GM19239 (cell line): ENCODE measurements at places on chromosomes 12 and 14.
A peak's percentile ranks its signal among the peaks of the same experiment; 100 is the strongest.

DNA sequence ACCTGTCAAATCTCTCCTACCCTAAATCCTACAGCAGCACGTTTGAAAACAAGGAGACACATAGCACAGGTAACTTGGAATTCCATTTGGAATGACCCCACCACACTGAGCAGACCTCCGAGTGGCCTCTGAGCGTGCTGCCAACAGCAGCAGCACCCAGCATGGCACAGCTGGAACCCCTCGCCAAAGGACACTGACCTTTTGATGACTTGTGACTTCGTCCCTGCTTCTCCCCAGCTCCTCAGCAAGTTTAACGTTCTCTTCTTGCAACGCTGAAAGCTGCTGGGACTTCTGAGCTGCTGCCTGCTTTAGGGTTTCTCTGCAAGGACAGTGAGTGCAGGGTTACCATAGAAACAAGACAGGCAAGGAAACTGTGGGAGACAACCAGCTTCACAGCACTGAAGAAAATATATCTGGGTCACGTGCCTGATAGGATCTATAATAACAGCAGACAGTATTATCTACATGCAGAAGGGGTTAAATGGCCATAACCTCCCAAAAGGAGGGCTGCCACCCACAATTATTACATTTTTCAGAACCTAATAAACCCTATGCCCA is 43.3 kb upstream of the VPS33A start:
- no peak for DNase-seq

GRCh38 chr12:15520083-15520482 is 197.8 kb downstream of the PTPRO start:
- no peak for DNase-seq

DNA sequence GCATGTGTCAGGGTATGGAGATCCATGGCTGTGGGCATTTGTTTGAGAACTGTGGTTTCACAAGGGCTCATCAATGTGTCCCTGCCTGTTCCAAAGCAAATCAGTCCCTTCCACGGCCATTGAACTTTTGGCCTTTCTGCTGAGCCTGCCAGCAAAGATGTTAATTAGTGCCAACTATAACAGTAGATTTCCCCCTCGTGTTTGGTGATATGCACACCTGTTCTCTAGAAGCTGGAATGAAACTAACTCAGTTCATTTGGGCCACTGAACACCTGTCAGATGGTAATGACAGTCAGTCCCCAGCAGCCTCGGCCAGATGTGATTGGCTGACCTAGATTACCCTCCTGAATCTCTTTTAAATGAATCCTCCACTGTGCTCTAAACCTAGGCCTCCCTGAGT is 43.2 kb downstream of the IRAK3 start:
- peak; percentile 14 for DNase-seq

DNA sequence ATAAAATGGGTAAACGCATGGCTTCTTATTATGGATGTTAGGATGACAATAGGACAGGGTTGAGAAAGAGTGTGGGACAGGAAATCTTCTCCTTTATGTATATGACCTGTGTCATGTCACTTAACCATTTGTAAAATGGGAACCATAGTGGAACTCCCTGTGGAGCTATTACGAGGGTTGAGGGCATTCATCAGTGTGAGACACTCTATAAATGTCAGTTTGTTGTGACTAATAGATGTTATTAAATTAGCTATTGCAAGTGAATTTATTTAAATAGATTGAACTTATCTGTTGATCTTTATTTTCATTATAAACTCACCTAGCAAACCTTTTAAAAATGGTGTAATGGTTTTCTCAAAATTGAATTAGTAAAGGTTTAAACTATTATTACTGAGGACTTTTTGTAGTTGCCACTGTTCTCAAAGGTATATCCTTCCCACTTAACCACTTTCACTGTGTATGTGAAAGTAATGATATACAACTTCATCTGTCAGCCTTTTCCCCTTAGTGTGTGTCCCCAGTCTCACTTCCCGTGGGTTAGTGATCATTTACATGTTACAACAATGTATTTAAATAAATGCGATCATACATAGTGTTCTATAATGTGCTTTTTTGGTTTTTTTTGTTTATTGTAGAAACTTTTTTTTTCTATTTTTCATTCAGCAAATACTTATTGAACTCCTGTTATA is 17.1 kb downstream of the HELB start:
- DNase-seq: no peak

DNA sequence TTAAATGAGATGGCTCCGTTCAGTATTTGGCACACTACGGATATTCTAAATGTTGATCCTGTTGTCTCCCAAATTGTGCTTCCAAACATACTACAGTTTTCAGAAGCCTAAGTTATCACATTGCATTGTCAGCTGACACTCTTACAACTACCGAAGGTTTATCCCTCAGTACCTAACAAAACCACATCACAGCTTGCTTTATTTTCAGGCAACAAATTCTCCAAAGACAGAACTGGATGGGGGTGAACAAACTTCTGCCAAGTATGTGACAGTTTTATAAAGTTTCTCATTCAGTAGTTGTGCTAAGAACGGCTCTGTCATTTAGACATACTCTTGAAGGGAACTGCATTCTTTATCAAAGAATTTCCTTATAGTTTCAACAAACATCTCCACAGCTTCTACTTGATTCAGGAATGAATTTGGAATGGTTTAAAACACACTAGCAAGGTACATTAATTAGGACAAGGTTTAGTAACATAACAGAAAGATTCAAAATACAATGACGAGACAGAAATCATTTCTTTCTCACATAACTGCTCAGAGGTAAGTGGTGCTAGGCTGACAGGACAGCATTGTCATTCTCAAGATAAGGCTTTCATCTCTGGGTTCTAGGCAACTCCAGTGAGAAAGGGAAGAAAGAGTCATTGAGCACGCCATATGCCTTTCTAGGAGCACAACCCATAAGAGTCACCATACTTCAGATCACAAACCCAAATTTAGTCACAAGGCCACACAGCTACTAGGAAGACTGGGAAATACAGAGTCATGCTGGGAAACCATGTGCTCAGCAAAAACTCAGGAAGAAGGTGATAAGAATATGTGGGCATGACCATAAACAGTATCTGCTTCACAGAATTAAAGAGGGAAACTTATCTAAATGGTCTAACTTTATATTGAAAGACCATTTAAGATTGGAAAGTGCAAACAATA is 100.7 kb downstream of the DUSP6 start:
- no peak for DNase-seq

DNA sequence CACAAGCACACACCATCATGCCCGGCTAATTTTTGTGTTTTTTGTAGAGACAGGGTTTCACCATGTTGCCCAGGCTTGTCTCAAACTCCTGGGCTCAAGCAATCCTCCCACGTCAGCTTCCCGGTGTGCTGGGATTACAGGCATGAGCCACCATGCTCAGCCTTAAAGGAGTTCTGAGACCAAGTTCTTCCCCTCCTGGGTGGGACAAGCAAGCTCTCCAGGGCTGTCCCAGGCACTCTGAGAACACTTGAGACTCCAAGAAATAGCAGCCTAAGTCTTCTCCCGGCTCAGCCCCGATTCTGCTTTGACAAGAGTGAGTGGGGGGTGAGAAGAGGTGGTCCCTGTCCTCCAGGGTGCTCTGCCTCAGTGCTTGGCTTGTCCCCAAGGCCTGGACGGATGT is 86.4 kb downstream of the STAB2 start:
- no peak for DNase-seq

GRCh38 chr12:19474147-19474546 is 34.9 kb downstream of the AEBP2 start:
- DNase-seq: no peak

DNA sequence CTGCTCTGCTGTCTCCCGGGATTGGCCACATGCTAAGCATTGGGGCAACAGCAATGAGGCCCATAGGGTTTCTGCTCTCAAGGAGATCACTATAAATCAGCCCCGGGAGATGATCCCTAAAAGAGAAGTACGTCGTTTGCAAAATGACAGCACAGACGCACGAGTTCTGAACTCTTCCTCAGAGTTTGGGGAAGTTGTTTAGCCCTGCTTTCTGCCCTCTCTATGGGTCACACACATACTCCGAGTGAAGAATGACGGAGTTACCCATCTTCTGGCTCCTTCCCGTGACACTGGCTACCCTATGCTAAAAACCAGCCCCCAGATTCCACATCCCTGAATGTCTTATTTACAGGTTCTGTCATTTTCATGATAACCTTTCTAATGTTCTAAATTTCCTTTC is 258.0 kb upstream of the PLEKHG7 start:
- DNase-seq: no peak

DNA sequence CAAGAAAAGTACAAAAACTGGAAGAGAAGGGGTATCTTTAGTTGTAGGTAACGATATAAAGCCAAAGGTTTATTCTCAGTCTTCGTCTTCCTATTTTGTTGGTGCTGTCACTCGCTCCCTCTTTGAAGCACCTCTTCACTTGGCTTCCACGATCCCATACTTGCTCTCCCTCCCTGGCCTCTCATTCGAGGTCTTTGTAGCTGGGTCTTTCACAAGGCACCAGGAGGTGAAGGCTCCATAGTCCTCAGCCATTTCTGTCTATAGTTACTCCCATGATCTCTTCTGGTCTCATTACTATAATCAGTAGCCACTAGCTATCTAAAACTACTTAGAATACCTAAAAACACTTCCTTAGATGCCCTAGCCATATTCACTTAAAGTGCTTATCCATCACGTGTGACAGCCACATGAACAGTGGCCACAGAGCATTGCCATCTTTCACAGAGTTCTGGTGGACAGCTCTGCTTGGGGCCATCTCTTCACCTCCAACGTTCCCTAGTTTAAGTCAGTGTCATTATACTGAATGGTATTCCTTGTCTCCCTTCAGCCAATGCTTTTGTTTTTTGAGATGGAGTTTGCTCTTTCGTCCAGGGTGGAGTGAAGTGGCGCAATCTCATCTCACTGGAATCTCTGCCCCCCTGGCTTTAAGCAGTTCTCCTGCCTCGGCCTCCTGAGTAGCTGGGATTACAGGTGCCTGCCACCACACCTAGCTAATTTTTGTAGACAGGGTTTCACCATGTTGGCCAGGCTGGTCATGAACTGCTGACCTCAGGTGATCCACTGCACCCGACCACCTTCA is 57.1 kb downstream of the ATP2A2 start:
- no peak for DNase-seq

DNA sequence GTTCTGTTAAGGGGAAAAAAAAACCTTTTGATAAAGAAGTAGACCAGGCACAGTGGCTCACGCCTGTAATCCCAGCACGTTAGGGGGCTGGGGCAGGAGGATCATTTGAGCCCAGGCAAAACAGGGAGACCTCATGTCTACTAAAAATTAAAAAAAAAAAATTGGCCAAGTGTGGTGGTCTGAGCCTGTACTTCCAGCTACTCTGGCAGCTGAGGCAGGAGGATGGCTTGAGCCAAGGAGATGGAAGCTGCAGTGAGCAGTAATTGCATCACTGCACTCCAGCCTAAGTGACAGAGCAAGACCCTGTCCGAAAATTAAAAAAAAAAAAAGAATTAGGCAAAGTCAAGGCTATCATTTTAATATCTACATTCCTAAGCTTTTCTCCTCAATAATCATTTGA is 124.8 kb upstream of the CPM start:
- DNase-seq: no peak

GRCh38 chr12:50579757-50580267 is 75.0 kb downstream of the DIP2B start:
- DNase-seq: peak; percentile 19

DNA sequence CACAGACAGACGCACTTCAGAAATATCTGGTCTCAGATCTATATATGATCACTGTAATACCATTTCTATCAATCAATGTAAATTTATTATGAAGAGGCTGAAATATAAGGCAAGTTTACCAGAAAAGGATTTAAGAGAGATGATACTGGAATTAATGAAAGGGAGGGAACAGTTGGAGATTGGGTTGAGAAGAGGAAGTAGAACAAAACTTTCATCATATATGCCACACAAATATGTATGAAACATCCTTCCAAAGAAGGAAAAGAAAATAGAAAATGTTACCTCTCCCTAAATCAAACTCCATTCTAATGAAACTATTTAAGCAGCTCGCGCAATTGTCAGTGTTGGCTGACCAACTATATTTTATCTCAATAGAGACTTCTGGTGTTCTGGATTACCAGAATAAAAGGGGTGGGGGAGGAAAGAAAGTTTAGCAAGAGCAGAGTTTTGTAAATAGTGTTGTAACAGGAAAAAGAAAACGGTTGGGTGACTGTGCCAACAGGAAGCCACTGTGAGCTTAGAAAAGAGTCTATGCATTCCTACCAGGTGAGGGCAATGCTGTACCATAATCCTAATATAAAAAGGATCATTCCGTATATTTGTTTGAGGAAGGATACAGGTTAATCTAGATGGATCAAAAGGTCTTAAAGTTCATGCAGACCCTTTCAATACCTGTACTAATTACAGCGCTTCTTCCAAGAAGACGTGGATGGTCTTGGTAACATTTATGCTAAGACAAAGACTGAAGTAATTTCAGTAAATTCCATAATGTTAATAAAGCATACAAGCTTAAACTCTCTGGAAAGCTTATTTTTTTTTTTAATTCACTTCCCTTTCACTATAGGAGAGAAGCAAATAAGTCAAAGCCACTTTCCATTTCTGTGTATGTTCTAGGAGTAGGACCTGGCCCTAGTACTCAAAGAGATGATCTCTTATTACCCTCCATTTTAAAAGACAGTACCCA is 14.5 kb upstream of the LLPH start:
- DNase-seq: no peak

DNA sequence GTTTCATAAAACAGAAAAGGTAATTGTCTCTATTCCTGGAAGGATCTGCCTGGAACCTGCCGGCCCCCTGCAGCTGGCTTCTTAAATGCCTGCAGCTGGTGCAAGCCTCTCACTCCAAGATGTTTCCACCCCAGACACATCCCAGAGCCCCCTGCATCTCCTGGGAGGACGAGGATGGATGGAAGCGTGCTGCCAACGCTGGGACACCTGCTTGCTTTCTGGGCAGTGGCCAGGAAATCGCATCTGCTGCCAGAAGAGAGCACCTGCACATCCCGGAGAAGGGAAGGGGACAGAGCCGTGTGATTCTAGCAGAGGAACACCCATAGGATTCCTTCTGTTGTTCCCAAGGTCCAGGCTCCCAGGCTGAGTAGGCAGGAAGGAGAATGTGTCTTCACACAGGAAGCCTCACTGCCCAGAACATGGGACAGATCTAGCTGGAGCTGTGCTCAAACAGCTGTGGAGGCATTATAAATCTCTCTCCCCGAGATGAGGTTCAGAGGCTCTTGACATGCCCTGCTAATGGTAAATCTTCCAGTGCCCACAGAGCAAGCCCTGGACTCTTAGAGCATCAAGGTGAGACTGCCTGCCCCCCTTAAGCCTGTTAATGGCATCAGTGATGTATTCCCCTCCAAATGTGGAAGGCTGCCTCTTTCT is 138.8 kb upstream of the MAP1LC3B2 start:
- no peak for DNase-seq
